ENCODE measurements at places on chromosomes 2 and 18.

- no peak for DNase-seq
Measured at GRCh38 chr2:16623031-16623430, 42.6 kb downstream of the CYRIA start.

DNA sequence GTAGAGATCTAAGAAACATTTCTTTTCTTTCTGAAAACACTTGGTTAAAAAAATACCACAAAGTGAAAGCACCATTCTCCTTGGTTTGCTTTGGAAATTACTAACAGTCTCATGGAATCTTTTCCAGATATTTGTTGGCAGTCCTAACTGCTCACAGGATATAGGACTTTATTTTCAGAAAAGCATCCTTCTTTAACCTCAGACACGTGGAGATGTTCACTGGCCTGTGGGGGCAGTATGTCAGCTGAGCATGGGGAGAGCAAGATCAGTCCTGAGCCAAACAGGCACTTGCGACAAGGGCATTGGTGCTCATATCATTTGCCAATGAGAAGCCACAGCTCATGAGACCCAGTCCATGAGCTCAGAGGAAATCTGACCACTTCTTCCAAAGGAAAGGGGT lies 371.9 kb downstream of the NBAS start:
- DNase-seq = no peak

DNA sequence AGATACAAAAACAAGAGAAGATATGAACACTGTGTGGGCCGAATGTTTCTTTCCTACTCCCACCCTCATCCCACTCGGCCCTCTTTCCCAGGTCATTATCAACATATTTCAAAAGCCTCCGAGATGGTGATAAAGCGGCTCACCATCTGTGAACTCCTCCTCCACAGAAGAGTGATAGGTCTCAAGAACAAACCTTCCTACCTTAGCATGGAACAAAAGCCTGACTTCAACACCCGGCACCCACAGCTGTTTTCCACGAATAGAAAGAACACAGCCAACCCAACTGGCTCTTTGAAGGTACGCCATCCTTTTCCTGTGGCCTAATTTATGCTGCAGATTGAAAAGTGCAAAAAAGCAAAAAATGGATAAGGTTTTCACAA lies 28.8 kb downstream of the BCL2 start:
- DNase-seq = no peak

- no peak for DNase-seq
Measured at GRCh38 chr2:104790100-104790811, 63.7 kb upstream of the POU3F3 start.

DNA sequence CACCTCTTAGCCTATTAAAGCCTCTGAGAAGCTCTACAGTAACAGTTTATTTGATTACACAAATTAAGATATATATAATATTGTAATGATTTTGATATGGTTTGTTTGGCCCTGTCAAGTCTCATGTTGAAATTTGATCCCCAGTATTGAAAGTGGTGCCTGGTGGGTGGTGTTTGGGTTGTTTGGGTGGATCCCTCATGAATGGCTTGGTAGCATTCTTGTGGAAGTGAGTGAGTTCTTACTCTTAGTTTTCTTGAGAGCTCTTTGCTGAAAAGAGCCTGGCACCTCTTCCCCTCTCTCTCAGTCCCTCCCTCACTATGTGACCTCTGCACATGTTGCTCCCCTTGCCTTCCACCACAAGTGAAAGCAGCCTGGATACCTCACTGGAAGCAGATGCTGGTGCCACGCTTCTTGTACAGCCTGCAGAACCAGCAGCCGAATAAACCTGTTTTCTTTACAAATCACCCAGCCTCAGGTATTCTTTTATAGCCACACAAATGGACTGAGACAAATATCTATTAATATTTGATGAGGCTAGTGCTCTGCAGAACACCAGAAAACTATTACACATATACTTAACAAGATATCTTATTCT lies 52.8 kb downstream of the SLC4A10 start:
- no peak for DNase-seq

GRCh38 chr2:177611310-177611886 lies 218.8 kb downstream of the AGPS start:
- no peak for DNase-seq

DNA sequence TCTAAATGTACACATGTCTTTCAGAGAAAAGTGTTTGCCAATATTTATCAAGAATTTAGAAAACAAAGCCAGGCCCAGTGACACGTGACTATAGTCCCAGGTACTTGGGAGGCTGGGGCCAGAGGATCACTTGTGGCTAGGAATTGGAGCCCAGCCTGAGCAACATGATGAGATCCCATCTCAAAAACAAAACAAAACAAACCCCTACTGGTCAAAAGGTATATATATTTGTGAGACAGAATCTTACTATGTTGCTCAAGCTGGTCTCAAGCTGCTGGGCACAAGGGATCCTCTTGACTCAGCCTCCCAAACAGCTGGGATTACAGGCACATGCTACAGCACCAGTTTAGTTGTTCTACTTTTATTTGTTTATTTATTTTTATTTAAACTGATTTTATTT lies 79.2 kb downstream of the ZDBF2 start:
- DNase-seq = no peak

DNA sequence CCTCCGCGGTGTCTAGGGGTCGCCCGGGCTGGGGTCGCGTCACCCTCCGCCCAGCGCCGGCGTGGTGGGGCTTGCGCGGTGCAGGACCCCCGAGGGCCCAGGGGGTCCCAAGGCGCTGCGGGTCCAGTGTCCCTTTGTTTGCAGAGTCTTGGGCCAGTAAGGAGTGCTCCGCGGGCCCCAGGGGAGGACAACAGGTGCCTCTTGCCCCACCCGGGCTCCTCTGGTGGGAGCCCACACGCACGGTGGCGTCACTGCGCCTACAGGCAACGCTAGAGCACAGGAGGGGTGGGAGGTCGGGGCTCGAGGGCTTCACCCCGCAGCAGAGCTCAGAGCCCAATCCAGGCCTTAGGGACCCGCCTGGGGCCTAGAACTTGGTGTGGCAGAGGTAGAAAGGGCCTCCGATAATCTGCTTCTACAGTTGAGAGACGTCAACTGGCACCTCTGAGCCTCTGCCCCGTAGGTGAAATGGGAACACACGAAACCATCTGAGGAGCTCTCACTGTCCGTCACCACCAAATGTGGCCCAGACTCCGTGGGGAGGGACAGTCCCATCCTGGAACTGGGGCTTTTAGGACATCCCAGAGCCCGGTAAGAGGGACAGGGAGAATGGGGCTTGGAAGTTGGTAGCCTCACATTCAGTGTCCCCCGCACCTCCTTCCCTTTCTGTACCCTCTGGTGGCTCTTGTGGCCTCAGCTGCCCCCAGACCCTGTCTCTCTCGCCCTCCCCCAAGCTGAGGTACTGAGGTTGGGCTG lies 1.4 kb downstream of the ARID5A start:
- DNase-seq = no peak

DNA sequence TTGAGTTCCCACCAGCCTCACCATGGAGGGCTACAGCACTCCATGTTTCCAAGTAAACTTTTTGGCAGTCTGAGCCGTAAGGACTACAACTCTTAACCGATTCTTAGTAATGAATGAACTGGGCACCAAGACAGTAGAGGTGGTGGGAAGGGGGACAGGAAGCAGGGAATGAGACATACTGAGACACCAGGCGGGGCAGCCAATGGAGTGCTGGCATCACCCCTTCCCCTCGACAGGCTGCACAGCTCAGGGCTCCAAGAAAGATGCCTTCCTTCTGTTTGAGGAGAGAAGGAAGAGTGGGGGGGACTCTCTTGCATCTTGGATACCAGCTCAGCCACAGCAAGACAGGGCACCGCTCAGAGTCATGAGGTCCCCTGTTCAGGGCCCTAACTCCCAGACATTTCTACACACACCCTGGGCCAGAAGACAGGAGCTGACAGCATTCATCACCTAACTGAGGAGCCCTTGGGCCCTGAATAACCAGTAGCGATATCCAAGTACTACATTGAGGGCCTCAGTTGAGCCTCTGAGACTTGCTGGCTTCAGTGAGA lies 45.2 kb downstream of the USP34 start:
- no peak for DNase-seq

DNA sequence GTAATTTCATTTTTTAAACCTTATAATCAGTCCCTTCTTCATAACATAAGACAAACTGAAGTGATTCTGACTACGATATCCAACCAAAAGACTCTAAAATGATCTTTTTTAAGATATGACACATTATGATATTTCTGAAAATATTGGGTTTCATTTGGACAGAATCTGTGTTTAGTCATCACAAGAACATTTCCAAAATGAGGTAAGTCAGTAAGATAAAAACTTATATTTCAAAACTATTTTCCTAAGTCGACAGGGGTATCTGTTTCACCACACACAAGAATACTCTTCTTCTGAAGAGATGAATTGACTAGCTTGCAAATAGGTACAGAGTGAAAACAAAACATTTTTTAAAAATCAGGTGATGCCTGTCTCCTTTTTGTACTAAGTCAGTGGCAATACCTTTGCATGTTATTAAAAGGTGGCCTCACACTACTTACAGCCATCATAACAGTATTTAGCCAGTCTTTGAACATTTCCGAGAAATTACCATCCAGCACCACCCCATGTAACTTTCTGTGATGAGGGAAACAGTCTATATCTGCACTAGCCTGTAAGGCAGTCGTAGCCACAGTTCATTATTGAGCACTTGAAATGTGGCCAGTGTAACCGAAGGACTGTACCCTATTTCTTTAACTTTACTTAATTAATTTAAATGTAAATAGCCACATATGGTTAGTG lies 13.5 kb downstream of the STK39 start:
- no peak for DNase-seq

DNA sequence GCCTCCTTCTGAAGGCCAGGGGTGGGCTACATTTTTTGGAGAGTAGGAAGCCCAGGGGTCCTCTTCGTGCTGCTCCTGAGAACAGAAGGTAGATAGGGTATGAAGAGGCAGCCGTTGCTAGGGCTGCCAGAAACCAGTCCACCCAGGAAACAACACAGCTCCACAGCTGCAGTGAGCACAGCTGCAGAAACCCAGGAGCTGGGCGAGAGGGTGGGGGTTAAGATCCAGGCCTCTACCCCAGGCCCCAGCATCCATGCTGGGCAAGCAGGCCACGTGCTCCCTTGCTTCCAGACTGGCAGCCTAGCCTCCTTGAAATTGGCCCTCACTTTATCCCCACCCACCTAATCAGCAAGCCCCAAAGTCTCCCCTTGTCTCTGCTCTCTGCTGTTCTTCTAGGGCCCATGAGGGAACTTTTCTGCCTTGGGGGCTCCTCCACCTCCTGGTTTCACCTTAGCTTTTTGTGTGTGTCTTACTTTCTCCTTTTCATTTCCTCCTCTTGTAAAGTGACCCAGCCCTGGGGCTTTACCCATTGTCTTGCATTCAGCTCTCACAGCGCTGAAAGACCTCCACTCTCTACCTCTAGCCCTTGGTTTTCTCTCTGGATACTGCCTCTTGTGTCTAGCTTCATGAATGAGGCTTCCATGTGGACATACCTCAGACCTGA lies 30.7 kb downstream of the STON1 start:
- no peak for DNase-seq

- DNase-seq = no peak
Measured at GRCh38 chr2:45182667-45183295, 173.5 kb upstream of the SIX2 start.

DNA sequence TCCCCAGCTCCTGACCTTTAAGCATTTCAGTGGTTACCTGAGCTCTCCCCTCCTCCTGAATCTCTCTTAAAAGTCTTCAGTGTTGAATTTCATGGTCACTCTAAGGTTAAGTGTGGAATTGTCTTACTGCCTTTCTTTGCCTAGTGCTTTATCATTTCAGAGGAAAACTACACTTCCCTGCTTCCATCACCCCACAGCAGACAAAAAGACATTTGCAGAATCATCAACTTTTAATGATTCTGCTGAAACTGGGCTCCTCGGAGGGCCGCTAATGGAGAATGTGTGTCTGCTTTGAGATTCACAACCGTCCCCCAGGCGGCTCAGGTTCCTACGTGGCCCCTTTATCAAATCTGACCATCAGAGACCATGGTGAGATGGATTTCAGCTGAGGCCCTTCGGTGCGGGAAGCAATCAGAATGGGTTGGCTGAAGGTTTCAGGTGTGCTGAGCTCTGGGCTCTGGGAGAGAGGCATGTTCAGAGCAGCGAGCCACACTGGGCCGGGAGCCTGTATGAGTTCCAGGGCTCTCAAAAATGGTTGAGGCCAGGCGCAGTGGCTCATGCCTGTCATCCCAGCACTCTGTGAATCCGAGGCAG lies 41.9 kb upstream of the TBC1D8 start:
- DNase-seq = no peak

DNA sequence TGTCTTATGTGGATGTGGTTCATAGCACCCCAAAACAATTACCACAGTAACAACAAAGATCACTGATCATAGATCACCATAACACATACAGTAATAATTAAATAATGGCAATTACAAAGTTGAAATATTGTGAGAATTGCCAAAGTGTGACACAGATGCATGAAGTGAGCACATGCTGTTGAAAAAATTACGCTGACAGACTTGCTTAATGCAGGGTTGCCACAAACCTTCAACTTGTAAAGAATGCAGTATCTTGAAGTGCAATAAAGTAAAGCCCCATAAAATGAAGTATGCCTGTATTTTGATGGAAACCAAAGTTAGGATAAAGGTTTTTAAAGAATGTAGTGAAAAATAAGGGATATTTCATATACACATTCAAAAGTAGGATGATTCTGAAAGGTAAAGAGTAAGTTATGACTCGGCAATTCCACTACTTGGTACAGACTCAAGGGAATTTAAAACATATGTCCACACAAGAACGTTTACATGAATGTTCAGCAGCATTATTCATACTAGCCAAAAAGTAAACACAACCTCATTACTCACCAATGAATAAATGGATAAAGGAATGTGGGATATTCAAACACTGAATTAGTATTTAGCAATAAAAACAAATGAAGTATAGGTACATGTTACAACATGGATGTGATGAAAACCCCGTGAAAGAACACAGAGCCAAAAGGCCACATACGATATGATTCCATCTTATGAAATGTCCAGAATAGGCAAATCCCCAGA lies 61.6 kb downstream of the SCN9A start:
- no peak for DNase-seq

DNA sequence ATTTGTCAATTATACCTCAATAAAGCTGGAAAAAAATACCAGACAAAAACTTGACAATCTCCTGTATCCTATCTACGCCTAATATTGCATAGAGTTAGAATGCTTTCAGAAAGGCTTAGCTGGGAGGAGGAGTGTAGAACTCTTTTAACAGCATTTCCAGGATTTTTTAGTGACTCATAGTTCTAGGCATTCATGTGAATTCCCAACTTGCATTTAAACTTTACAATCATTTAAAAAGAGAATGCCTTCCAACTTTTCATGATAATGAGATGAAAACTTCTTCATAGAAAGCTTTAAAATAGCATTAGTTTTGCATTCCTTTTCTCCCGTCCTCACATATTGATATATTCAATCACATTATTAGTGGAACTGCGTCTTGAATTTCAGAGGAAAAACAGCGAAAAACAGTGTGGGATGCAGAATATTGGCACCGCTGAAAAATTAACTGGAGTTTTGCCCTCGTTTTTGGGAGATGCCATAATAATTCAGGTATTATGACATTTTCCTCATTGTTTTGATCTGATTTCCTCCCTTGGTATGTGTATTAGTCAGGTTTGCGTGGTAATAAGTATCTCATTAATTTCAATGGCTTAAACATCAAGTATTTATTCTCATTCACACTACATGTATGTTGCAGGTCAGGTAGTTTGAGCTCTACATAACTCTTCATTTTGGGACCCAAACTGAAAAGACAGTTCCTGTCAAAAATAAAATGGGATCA lies 293.2 kb upstream of the FIGN start:
- no peak for DNase-seq

GRCh38 chr2:159895258-159896065 lies 97.5 kb upstream of the CD302 start:
- DNase-seq = no peak

GRCh38 chr18:40810372-40810771 lies 1144.7 kb upstream of the PIK3C3 start:
- no peak for DNase-seq
